NCI-H510A (cell line): ENCODE measurements at places on chromosomes 6 and 20.

- DNase-seq, result no peak
These were observed 40.2 kb downstream of the MOXD1 start for GRCh38 chr6:132361101-132361500.

GRCh38 chr6:23505026-23505425 lies 621.0 kb upstream of the NRSN1 start:
- DNase-seq, result no peak

- DNase-seq, result no peak
These were observed 154.3 kb upstream of the SNX9 start for GRCh38 chr6:157668713-157669112.

DNA sequence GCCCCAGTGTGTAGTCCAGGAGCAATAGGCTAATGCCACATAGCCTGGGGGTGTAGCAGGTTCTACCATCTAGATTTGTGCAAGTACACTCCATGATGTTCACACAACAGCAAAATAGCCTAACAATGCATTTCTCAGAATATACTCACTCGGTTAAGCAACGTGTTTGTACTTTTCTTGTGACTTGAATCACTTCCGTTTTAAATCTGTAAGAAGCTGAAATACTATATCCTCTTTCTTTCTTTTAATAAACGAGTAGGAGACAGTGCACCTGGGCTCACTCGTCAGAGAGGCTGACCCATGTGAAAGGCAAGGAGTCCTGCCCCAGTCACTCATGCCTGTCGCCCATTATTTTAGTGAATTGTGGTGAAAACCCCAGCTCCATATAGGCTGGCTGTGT lies 201.6 kb downstream of the FOXA2 start:
- DNase-seq, result no peak

DNA sequence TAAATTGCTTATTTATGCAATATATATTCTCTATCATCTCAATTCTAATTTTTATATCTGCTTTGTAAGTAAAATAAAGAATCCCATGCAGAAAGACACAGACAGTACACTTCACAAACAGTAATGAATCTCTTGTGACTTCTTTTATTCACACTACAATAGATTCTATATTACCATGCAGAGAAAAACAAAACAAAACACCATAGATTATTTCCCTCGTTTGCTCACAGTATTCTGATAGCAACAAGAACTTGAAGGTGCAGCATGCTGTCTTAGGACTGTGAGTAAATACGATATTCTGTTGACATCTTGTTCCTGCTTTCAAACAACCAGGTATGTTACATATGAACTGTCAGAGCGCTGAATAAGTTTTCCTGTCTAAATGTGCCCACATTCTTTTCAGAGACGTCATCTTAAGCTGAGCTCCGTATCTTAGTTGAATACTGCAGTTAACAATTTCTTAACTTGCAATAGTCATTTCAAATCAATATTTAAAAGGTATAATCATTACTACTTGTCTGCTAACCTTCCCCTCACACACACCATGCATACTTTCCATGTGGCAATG lies 140.1 kb downstream of the BTBD9 start:
- DNase-seq, result no peak

GRCh38 chr20:51420111-51420510 lies 122.4 kb downstream of the NFATC2 start:
- no peak for DNase-seq

DNA sequence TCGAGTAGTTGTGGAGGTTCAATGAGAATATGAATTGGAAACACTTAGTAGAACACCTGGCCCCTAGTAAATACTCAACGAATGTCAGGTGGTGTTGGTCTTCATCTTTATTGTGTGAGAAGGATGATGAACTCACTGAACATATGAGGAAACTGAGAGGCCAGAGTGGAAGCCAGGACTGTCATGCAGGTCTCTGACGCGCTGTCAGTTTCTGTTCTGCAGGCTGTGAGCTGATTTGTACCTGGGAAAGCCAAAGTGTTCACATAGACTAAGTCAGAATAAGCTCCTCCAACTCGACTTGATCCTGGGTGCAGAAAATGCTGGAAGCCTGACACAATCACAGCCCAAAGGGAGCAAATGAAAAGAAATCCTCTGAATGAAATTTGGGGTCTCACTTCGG lies 222.2 kb downstream of the LY86 start:
- peak; percentile 21 for DNase-seq

GRCh38 chr6:125835221-125835744 lies 44.5 kb downstream of the NCOA7 start:
- no peak for DNase-seq

GRCh38 chr20:38723017-38723847 lies 1.1 kb upstream of the SLC32A1 start:
- no peak for DNase-seq
